ENCODE measurements at places on chromosomes 6 and 20.

GRCh38 chr6:44120692-44121443, 6.4 kb downstream of the MRPL14 start:
- no peak for DNase-seq

- no peak for DNase-seq
Measured at GRCh38 chr6:43912116-43912577, 142.1 kb downstream of the VEGFA start.

DNA sequence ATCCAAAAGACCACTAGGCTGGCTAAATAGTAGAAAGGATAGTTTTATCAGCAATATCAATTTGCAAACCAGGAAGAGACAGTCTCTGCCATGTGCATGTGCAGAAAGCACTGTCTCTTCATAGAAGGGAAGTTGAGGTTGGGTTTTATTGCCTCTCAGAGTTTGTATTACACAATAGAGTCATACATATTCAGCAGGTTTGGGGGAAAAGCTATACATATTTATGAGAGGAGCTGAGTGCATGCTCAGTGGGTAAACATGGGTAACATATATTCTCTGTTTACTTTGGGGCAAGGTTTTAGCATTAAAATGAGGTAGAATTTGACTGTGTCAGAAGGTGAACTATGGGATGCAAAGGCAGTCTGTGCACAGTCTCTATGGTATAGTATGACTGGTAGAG, 14.9 kb downstream of the TMEM170B start:
- peak; percentile 89 for DNase-seq

- DNase-seq = no peak
Measured at GRCh38 chr6:13135152-13135551, 193.2 kb downstream of the TBC1D7 start.

DNA sequence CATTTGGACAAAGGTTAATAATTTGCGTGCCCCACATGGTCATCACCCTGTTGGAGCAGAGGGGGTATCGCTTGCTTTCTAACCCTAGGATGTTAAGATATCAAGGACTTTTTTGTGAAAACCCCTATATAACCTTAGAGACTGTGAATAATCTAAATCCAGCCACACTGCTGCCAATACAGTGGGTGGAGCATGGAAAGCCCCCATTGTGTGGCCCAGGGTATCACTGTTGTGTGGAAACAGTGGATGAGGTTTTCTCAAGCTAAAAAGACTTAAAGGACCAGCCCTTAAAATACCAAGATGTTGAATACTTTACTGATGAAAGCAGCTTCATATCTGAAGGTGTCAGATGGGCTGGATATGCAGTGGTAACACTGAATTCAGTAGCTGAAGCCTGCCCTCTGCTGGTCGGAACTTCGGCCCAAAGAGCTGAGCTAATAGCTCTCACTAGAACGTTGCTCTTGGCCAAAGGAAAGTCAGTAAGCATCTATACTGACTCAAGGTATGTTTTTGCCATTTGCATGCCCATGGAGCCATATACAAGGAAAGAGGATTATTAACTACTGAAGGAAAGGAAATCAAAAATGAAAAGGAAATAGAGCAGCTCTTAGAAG, 695.2 kb downstream of the PHF3 start:
- peak; percentile 59 for DNase-seq

DNA sequence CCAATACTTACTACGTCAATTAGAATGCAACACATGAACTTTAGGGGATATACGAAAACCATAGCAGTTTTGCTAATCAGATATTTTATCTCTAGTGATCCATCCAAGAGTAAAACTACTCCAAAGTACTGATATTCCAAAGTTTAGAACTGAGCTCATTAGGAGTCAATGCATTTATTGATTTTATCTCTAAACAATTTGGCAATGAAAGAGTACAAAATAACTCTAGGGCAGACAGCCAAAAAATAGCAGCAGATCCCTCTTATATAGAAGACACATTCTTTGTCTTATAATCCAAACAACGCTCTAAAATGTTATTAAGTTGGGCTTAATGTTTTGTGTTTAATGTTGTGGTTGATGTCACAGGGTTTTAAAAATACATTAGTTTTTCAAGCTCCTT, 923.9 kb upstream of the MAN1A1 start:
- DNase-seq = no peak

GRCh38 chr20:62063315-62063980, 2.2 kb downstream of the TAF4 start:
- DNase-seq = peak; percentile 34

DNA sequence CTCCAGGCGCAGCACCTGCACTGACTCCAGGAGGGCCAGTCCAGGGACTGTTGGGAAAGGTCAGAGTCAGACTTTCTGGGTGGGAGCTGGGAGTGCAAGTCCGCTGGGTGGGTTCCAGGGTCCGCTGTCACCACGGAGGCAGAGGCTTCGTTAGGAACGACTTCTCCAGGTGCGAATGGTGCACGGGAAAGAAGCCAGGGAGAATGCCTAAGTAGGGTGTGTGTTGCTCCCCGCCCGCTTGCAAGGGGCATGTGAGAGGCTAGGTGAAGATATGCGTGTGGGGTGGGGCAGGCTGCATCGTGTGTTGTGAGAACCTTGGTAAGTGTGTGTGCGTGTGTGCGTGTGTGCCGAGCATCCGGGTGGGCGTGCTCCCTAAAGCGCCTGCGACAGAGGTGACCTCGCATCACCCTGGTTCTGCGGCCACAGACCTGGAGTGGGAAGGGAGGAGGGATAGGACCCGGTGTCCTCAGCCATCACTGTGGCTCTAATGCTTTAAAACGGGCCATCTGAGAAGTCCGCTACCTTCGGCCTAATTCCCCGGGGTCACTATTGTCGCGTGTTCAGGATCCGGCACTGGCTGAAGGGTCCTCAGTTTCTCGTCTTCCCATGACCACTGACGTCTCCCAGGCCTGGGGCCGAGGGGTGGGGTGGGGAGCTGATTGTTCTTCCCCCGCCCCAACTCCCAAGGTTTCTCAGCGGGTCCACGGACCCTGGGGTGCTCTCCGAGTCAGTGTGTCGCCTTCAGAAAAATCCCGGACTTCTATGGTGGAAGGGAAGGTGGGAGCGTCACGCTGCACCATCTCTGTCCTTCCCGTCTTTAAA, 6.1 kb downstream of the SLC32A1 start:
- DNase-seq = no peak

DNA sequence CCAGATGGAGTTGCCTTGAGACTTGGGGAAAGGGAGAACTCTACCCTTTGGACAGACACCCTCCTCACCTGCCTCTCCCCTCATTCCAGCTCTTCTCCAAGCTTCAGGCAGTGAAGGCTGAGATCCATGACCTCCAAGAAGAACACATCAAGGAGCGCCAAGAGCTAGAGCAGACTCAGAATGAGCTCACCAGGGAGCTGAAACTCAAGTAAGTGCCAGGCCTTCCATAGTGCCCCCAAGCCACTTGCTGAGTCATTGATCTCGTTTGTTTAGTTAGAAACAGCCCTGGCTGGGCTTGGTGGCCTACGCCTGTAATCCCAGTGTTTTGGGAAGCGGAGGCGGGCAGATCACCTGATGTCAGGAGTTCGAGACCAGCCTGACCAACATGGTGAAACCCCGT, 39.2 kb downstream of the KIF3B start:
- DNase-seq = no peak

DNA sequence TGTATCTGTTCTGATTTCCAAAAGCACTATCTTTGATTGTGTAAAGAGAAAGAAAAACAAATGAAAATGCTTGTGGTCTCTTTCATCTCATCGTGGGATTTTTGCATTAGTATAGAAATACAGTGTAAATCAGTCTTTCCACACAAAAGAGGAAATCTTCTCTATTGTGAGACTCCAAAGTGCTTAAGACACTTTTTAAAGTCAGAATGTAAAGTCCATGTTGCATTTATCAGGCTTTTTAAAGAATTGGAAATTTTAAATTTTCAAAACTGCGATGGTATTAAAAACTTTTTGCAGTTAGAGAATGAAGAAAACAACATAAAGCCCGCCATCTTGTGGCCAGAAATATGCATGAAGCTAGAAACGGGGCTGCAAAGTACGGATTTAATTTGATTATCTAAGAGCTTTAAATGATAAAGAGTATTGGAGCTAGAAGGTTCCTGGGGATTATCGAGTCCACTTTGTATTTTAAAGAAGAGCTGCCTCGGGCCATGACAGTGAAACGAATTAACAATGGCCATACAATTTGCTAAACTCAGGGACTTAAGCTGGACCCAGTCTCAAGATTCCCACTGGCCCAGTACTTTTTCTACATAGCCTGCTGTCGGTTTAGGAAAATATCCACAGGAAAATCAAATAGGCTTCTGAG, 339.6 kb downstream of the ARHGAP18 start:
- DNase-seq = peak; percentile 42

GRCh38 chr20:48680650-48681049, 147.1 kb downstream of the PREX1 start:
- DNase-seq = no peak

GRCh38 chr20:14717134-14717999, 380.0 kb upstream of the FLRT3 start:
- no peak for DNase-seq

DNA sequence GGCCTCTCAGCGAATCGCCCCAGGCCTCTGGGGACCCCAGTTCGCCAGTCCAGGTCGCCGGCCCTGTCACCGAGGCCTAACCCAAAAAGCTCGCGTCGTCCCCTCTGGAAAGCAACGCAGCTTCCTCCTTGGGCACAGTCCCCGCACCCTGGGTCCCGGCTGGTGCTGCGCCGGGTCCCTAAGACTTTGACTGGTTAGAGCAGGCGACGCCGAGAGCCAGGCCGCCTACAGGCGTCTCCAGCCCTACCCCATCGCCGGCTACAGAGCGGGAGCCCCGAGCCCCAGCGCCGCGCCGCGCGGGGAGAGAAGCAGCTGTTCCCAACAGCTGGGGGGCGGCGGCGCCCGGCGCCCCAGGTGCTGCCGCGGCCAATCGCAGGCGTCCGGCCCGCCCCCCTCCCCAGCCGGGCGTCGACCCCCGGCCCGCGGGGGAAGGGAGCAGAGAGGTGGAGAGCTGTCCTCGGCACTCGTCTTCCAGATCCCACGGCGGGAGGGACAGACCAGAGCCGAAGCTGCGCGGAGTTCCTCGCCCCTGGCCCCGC, 540 bp upstream of the RBM24 start:
- no peak for DNase-seq

GRCh38 chr20:24081077-24081476, 92.5 kb upstream of the GGTLC1 start:
- no peak for DNase-seq

GRCh38 chr20:33963751-33964150, 30.0 kb upstream of the RALY start:
- DNase-seq = peak; percentile 28

GRCh38 chr6:19440531-19440930, 396.6 kb upstream of the ID4 start:
- no peak for DNase-seq

DNA sequence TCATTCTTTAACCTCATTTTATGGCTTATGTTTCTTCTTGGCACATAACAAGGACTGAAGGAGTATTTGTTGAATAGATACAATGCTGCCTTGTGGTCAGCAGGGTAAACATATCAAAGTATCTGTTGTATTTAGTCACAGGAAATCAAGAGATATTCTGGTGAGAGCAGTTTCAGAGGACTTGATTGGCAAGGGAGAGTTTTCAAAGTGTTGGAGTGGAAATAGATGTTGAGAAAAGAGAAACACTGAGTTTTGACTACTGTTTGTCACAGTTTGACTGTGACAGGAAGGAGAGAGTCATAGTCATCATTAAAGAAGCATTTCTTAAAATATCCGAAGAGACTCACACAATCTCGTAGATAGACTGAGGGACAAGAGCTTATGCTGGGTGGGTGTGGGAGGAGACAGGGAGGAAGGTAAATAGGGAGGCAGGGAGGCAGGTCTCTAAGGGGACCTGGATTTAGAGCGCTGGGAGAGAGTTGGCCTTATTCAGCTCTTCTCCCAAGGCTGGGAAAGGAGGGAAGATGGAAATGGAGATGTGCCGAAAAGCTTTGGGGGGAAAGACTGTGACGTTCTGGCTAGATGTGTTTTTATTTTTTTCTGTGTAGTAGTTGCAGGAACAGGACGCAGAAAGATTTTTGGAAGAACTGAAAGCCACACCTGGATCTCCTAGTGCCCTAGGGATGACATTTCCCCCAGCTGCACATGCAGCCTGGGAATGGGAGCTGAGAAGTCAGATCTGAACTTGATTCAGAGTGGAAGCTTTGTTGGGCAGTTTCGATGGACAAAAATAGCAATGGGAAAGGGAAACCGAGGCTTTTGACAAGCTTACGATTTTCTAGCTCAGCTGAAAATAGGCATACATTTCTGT, 65.0 kb upstream of the IFNGR1 start:
- no peak for DNase-seq

GRCh38 chr6:40806256-40806864, 219.2 kb upstream of the LRFN2 start:
- DNase-seq = no peak

GRCh38 chr20:40966103-40966502, 62.5 kb upstream of the TOP1 start:
- DNase-seq = no peak

DNA sequence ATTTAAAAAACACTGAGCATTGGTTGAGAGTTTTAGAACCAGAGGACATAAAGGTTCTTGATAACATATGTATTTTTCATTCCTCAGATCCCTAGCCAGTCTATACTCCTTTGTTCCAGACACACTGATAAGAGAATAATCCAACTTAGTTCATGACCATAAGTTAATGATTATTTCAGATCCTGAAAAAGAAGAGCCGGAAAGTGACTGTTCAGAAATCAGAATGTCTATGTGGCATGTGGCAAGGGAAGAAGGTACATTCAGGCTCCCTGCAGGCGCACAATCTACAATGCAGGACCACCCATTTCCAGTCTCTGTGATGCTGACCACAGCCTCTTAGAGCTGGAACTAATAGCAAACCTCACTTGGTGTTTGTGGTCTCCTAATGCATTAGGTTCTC, 666.7 kb upstream of the AGPAT4 start:
- DNase-seq = no peak

- no peak for DNase-seq
Measured at GRCh38 chr6:33904747-33905065, 100.9 kb upstream of the MLN start.

DNA sequence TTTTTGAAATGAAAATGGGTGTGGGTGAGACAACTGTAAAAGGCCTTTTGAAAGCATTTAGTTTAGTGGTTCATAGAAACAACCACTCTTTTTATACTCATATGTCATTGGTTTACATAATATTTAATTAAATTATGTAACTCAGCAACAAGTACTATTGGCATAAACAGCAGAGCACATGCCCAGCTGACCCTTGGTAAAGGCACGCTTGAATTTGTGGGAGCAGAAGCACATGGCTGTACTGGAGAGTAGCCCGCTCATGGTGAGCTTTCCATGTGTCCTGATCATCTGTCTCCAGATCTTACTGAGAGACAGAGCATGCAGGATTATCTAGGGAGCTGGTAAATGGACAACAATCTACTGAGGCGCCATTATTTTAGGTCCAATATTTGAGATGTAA, 17.1 kb upstream of the KLHL31 start:
- DNase-seq = no peak

GRCh38 chr6:33952016-33952415, 148.2 kb upstream of the MLN start:
- no peak for DNase-seq

Data from AML-193 (cell line).